Anterior cingulate cortex (tissue), 58 donors: ENCODE measurements at places on chromosomes 3 and 15.
A peak's percentile ranks its signal among the peaks of the same experiment; 100 is the strongest.

GRCh38 chr3:46558184-46559043 lies 7.7 kb downstream of the LRRC2 start:
- DNase-seq: no peak

GRCh38 chr3:95521396-95521795 lies 1293.0 kb upstream of the EPHA6 start:
- DNase-seq: no peak

DNA sequence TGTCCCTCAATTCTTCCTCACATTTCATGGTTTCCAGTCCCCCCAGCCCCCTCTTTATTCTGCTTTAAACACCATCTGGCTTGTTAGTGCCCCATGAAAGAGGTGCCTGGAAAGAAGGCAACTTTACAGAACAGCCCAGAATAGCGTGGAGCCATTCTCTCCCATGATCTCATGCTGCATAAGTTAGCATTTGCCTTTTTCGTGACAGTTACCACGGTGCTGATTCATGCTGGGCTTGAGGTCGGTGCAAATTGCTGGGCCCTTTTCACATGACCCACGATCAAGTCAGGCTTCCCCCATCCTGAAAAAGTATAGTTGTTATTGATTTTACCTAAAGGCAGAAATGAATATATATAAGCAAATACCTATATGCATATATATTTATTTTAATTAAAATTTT lies 29.6 kb downstream of the SQOR start:
- no peak for DNase-seq

DNA sequence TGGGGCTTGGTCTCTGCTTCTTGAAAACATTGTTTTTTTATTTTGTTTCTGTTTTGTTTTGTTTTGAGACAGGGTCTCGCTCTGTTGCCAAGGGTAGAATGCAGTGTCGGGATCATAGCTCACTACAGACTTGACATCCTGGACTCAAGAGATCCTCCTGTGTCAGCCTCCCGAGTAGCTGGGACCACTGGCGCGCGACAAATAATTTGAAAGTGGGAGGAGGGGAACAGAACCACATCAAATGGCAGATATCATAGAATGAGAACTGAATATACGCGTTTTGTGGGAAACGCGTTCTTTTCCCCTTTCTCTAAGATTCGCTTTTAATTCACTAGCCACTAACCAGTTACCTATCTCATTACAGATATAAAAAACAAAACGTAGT lies 641 bp upstream of the VPS13C start:
- DNase-seq: no peak

DNA sequence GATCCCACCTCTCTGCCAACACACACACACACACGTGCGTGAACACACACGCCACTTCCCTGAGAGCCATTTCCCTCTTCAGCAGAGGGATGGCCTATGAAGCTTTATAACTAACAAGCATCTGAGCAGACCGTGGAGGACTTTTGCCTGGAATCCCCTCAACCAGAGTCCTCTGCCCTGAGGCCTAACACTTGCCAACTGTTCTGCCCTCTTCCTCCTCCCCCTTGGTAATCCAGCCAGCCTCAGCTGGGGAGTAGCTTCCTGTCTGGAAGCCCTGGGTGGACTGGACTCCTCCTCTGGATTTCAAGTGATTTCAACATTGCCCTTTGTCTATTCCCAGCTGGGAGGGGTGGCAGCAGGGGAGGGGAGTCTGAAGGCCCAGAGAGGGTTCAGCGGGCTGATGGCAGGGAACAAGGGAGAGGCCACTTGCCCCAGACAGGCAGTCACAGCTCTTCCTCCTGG lies 68.4 kb upstream of the HACD2 start:
- peak; percentile 23 for DNase-seq

DNA sequence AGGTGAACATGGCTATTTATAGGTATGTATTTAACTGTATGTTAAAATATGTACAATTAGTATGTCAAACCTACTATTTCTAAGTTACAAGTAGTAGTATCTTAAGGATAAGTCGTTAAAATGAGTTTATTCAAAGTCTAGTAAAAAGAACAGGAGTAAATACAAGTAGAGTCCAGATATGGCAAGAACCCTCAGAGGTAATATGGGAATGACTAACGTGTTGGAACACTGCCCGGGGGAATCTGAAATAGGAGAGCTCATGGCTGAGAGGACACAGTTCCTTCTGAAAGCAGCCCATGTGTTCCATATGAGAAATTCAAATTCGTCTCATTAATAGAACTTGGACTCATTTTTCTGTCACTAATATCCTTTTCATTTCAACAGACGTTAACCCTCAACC lies 158.8 kb downstream of the CLSTN2 start:
- DNase-seq: no peak

DNA sequence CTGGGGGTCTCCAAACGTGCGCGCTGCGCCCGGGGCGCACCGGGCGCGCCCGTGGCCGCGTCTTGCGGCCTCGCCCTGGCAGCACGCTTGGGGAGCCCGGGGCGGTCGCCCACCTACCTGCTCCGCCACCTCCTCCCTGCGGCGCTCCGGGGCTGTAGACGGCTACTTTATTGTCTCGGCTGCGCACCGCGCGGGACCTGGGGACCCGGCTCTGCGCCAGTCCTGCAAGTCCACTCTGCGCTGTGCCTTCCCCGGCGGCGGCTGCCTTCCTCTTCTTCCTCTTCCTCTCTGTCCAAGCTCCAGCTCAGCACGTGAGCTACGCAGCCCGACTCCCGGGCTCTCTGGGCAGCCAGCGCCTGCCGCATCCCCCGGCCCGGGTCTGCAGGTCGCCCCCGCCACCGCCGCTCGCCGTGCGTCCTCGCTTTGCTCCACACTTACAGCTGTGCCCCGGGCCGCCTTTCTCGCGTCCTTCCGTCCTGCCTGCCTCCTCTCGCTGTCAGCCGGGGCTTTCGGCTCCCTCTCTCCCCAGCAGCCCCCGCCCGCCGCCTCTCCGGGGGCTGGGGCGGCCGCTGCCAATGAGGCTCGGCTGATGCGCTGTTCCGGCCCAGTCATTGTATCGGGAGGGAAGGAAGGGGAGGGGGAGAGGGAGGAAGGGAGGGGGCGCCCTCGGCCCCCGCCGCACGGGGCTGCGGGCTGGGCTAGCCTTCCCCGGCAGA lies 156.4 kb upstream of the FRMD4B start:
- peak; percentile 40 for DNase-seq

DNA sequence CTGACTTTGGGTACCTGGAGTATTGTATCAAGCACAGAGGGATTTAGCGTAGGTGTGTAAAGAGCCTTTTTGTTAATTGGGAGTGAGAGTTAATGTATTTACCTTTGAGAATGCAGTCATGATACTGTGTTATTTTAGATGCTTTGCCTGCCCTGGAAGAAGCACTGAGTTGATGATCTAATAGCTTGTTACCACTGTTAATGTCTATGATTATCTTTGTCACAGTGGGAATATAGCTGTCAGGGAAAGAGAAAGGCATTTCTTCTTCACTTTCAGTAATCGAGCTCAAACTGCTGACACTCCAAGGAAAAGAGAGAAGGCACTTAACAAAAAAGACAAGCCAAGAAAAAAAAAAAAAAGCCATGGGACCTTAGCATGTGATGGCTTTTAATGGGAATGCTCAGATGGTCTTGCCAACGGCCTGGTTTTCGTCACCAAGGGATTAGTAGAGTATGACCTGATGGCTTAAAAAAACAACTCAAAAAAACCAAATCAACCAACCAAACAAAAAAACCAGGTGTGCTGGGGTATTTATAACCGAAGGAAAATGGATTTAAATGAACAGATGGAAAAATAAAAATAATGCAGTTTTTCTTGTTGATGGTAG lies 387.4 kb downstream of the PTPRG start:
- no peak for DNase-seq

DNA sequence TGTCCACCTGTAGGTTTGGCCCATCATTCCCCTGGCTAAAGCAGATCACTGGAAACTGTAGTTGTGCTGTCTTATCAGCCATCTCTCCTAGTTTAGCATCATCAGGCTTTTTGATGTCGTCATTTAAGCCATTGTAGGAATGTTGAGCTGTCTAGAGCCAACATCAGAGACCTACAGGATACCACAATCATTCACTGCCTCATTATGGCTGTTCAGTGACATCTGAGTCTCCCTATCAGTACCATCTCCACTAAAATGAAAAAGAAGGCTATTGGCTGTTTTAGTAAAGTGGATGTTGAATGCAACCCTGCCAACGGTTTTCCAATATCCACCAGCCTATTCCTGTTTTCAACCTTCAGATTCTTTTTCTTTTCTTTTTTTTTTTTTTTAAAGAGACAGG lies 29.2 kb downstream of the RLBP1 start:
- DNase-seq: no peak

DNA sequence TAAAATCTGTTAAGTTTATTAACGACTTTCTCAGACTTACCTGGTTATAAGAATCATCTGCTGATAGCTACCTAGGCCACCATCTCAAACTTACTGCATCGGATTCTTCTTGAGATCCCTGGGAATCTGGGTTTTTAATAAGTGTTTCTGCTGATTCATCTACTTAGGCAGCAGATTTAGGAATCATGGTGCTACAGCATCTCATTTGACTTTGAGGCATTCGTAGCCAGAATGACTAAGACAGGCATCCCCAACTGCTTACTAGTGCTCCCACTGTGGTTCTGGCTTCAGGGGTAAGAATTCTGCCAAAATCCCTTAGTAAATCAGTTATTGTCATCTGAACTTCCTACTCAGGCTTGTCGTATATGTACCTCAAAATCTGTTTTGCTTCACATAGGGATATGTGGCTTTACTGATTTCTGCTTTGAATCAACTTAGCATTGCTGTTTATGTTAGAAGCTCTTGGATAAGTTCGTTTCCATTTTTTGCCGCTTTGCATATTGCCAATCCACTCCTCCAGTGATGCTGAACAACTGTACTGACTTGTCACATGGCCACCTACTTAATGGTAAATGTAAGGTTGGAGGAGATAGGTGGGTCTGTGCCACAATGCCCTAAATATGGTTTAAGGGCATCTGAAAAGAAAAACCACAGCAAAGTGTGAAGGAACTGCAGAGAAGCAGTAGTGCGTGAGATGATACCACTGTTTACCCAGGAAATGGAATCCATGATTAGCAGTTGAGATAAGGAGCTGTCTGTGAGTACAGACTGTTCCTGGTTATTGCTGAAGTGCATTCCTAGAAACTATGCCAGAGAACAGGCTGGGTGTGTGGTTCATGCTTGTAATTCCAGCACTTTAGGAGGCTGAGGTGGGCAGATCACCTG lies 60.3 kb downstream of the MAP6D1 start:
- DNase-seq: no peak

DNA sequence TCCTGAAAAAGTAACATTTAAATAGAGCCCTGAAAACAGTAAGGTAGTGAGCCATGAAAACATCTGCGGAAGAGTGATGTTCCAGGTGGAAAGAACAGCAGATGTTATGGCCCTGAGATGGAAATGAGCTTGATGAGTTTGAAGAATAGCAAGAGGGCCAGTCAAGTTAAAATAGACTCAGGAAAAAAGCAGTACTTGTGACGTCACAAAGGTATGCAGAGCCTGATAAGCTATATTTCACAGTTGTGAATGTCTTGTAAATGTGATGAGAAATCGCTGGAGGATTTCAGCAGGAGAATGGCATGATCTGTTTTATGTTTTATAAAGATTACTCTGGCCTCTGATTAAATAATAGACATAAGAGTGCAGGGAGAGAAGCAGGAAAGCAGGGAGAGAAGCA lies 18.6 kb upstream of the SECISBP2L start:
- DNase-seq: no peak

- DNase-seq: no peak
These were observed 12.1 kb upstream of the CSRNP1 start for GRCh38 chr3:39165518-39165917.

- no peak for DNase-seq
These were observed 68.5 kb upstream of the SLC2A2 start for GRCh38 chr3:171095063-171095462.

GRCh38 chr15:74010929-74011540 lies 16.5 kb downstream of the PML start:
- DNase-seq: no peak

DNA sequence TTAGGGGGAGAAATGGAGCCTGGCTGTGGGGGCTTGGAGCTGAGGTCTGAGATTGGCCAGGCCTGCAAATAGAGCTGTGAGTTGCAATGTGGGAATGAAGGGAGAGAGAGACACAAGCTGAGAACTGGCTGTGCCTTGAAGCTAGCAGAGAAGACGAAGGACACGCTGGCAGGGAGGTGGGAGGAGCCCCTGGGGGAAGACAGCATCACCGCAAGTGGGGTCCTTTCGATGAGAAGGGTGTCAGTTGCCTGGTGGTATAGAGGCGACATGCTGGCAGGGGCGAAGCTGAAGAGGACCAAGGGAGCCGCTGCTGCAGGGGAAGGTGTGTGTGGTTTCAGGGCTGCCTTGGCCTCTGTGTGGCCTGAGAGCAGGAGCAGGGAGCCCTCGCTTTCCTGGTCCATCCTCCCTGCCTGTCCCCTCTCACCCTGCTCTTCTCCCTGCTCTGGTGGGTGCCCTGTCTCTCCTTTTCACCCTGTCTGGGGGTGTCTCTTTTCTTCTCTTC lies 5.5 kb downstream of the RHCG start:
- DNase-seq: no peak

- peak; percentile 23 for DNase-seq
These were observed 88.9 kb downstream of the AAGAB start for GRCh38 chr15:67165254-67166253.

DNA sequence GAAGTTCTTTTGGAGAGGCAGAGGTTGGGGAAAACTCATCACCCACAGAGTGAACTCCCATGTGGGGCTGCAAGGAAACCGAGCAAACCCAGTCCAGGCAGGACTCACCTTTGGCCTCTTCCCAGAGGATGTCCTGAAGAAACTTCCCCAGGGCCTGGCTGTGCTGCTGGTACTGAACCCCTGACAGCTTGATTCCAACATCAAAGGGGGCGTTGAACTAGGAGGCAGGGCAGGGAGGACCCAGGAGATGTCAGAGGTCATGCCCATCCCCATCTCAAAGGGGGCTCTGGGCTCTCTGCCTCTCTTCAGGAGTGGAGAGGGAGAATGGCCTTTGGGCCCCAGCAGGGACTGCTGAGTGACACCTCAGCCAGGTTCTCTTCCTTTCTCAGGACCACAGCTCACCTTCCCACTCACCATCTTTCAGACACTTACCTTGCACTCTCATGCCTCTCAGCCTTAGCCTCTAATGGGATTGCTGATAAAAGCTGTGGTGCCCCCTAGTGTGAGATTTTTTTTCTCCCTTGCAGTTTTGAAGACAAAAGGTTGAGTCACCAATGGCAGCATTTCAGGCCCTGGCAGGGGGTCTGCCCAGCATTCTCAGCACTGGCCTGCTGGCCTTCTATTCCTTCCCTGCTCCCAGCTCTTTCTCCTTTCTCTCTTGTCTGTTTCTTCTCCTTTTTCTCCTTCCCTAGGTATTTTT lies 6.0 kb downstream of the GHRL start:
- no peak for DNase-seq

GRCh38 chr3:27666708-27667107 lies 55.4 kb downstream of the EOMES start:
- DNase-seq: peak; percentile 18

GRCh38 chr3:192042116-192042515 lies 581.2 kb downstream of the PYDC2 start:
- no peak for DNase-seq
